ENCODE measurements at places on chromosomes 6 and 20. TPM values are rescaled to one million over a fixed set of nuclear protein-coding genes. Genes with fewer than 3 reads are reported as not detected.

PDYN gene
- total RNA-seq = 0.14 TPM

VWA7 gene
- total RNA-seq = 1.2 TPM

GRCh38 chr6:14595751-14596150 is 478.2 kb downstream of the CD83 start:
- DNase-seq = no peak

OLIG3 gene
- total RNA-seq = 5.4 TPM

DNA sequence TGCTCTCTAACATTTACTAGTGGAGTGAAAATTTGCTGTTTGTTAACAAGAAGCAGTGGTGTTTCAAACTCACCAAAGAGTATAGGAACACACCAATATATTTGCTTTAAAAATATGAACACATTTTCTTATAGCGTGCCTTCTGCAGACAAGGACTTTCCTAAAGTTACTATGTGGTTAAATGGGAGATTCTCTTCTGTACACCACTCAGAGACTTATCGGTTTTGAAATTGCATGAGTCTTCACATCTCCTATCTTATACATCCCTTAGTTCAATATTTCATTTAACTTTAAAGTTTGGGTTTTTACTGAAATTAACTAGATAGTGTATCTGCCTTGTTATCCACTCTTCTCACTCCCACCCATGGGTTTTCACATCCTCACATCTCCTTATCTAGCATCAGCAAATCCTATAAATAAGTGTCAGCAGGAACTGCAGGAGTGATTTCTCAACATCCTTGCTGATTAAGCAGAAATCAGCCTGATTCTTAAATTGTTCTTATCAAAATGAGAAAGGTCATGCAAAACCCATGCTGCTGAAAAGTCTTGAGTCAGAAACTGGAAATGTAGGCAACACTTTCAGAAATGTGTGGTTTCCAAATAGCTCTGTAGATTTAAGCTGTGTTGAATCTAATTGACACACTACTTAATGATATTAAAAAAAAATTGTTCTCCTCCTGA is 1075.6 kb upstream of the GJE1 start:
- no peak for DNase-seq

Data from WTC11 (cell line).